ENCODE measurements at places on chromosomes 12 and 14.

- no peak for DNase-seq
Measured at GRCh38 chr14:93011650-93012325, 88.8 kb downstream of the CHGA start.

GRCh38 chr14:104541905-104542465, 37.6 kb upstream of the C14orf180 start:
- DNase-seq = no peak

DNA sequence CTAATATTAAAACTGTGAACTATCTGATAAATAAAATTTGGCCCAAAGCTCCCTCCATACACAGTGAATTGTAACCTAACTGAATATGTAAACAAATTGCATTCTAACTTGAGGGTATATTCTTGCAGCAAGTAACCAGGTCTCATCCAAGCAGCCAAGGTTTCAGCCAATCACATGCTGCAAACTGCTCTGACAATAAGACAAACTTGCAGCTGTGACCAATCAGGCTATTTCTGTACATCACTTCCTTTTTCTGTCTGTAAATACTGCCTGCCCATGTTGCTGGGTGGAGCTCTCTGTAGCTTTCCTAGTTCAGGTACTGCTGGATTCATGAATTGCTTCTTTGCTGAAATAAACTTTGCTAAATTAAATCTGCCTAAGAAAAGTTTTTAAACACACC, 499.0 kb downstream of the GALC start:
- no peak for DNase-seq

DNA sequence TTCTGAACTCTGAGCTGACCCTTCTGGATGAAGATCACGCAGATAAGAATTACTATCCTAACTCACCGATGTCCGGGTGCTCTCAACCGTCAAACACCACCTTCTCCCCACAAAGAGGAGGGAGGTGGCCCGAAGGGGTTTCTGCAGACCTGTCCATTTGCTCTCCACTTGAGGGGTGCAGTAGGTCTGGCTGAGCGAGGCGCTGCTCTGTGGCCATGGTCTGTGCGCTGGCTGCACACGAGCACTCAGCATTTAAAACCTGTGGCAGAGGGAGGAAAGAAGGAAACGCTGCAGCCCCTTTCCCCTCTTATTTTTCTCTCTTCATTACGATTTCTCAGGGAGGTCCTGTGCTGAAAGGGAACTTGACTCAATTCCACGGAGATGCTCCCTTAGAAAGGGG, 1.5 kb upstream of the HOXC13 start:
- no peak for DNase-seq

GRCh38 chr12:105399428-105400081, 69.1 kb downstream of the C12orf75 start:
- no peak for DNase-seq

DNA sequence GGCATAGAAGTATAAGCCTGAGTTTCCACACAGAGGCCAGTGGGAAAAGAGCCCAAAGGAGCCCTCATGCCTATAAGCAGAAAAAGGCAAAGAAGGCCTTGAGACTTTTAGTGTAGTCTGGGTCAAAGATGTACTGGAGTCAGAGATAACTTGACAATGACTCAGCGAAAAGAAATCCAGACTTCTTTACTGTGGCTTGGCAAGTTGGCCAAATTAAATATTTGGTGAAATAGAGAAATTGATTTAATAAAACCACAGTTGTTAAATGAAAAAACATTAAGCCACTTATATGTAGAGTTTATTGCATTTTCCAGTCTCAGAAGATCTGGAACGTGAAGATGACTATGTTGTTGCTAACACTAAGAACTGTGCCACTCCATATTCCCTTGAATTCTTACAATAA, 105.1 kb downstream of the TMTC3 start:
- no peak for DNase-seq

- DNase-seq = no peak
Measured at GRCh38 chr12:109566424-109566823, 6.9 kb downstream of the MMAB start.

DNA sequence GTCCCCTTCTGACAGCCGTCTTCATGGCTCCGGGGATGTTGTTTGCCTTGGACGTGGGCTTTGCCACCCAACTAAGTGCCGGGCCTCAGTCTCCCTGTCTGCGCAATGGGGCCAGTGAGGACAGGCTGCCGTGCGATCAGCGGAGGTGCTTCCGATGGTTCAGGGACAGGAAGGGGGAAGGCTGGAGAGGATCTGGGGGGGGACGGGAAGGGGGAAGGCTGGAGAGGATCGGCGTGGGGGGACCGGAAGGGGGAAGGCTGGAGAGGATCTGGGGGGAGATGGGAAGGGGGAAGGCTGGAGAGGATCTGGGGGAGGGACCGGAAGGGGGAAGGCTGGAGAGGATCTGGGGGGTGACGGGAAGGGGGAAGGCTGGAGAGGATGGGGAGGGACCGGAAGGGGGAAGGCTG, 3.4 kb downstream of the MMP17 start:
- DNase-seq = no peak

DNA sequence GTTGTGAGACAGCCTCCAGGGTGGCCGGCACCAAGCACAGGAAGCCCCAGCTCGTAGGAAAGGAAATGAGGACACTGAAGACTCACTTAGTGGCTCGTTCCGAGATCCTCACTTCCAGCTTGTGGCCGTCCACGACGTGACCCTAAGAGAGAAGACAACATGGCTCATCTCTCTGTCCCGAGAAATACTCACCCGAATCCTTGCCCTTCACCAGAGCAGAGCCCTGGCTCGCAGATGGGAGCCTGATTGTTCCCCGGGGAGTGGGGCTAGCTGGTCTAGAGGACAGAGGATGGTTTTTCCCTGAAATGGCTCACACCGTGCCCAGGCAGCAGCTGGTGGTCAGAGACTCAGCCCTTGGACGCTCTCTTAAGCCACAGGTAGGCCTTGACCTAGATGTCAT, 47.8 kb downstream of the RBM19 start:
- no peak for DNase-seq

DNA sequence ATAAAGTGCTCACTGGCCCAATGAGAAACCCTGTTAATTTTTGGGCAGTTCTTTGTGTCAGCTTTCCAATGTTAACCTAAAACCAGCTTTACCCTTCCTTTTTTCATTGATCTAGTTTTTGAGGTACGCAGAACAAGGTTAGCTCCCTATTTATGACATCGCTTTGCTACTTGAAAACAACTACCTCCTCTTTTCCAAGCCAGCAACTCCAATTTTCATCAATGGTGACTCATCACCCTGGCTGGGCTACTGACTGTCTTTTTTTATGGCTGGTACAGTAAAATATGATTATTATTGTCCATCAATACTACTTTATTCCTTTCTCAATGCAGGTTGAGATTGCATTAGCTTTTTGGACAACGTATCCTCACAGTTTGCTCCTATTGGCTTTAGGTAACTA, 22.5 kb upstream of the AKAP6 start:
- DNase-seq = no peak

DNA sequence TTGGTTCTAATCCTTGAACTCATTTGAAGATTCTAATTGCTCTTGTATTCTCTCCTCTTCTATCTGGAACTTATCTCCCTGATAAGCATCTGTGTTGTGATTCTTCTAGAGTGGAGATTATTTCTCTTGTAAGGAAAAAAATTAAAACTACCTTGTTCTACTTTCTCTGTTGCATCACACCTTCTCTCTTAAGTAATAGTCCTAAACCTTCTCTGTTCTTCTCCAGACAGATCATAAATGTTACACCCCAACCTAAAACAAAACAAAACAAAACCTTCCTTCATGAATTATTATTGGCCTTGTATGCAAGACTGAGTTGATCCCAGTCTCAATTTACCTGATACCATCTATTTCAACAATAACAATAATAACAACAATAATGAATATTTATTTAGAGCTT, 612.1 kb downstream of the DIO2 start:
- DNase-seq = no peak

DNA sequence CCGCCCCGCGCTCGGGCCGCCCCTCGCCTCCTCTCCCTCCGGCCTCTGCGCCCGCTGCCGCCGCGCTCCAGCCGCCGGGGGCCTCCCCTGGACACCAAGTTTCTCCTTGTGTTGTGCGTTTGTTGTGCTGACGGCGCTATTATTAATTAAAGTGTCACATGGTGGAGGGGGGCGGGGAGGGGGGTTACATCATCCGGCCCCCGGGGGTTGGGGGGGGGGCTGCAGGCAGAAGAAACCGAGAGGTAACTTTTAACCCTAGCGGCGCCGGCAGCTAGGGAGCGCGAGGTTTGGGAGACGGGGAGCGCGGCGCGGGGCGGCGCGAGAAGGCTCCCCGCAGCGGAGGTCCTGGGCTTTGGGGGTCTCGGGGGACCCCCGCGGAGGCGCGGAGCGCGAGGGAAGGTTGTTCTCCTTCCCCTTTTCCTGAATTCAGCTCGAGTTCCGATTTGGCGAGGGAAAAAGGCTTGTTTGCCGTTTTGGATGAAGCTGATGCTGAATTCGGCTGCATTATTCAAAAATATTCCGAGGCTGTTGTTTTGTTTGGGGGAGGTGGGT, at the start of gene HRK:
TSS of gene HRK (minus strand) at position 117 of the 552 bp plus-strand sequence. CDS start 134 bp downstream, outside the sequence.
- no peak for DNase-seq

GRCh38 chr14:45716572-45716971, 463.6 kb upstream of the MIS18BP1 start:
- DNase-seq = no peak

DNA sequence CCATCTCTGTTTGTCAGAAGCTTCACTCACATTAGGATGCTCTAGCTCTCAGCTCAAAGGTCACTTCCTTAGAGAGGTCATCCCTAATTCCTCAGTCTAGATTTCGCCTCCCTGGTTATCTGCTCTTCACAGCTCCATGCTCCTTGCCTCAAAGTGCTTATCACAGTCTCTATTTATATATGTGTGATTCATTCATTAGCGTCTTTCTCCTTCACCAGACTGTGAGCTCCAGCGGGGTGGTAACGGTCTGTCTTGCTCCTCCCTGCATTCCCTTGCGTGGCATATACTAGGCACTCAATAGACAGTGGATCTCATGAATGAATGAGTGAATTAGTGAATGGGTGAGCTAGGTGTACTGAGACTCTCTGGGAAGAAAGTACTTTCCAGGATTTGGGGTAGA, 6.9 kb downstream of the SYNDIG1L start:
- DNase-seq = no peak

DNA sequence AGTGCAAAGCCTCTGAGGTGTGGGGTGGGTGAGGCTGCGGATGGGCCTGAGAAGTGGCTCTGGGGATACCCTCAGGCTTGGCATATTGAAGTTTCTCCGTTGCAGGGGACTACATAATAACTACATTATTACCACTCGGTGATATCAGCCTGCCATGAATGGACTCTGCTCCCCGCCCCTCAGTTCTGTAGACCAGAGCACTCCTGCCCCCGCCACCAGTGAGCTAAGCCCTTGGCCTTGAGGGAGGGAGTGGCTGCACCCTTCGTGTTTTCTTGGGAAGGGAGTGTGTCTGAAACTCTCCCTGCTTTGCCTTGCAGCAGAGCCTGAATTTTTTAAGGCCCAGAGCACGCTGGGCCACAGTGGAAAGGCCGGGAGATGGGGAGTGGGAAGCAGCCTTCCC, 1.7 kb downstream of the ORAI1 start:
- DNase-seq = no peak

GRCh38 chr12:4203772-4204376, 69.7 kb upstream of the CCND2 start:
- DNase-seq = no peak

- DNase-seq = no peak
Measured at GRCh38 chr14:50759800-50760543, 71.0 kb downstream of the NIN start.

GRCh38 chr14:56514663-56515371, 64.8 kb upstream of the TMEM260 start:
- DNase-seq = no peak

- no peak for DNase-seq
Measured at GRCh38 chr12:26732005-26732908, 100.7 kb downstream of the ITPR2 start.

DNA sequence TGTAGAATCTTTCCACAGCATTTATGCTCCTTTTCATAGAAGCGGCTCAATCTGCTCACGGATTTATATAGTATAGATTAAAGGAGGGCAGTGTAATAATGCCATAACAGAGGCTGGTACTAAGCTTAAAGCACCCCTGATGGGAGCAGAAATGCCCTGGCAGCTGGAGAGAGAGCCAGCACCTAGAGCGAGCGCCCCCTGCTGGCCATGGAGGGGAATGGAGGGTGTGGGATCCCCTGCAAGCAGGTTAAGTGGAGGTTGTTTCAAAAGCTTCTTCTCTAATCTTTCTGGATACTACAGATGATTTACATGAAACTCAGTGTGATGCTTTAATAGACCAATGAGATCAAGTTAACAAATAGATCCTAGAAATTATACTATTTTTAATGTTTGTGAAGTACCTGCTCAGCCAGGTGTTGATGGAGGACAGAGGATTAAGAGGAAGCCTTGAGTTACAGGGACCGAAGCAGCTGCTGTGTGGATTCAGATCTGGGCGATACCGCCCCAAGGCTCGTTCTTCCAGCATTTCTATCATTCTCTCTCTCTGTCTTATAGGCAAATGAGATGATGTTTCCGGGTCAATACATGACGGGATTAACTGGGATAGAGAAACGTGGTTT, 1519.3 kb upstream of the TMEM132C start:
- no peak for DNase-seq

DNA sequence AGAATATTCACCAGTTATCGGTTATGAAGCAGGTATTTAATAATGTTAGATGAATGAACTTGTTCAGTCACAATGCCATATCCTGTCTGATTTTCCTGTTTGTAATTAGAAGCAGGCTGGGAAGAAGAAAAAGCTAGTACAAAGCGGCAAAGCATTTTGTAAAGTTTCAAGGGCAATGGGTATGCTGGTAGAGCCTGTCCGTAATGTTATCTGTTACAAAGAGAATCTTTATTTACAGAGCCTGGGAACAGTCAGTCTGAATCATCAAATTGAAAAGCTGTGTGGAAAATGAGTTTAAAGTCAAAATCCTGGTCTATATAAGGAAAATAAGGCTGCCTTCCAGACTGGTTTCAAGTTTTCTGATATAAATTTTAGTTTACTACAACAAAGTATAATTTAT, 40.5 kb downstream of the PARP11 start:
- DNase-seq = no peak

GRCh38 chr12:108182096-108182495, 53.0 kb downstream of the WSCD2 start:
- DNase-seq = no peak

DNA sequence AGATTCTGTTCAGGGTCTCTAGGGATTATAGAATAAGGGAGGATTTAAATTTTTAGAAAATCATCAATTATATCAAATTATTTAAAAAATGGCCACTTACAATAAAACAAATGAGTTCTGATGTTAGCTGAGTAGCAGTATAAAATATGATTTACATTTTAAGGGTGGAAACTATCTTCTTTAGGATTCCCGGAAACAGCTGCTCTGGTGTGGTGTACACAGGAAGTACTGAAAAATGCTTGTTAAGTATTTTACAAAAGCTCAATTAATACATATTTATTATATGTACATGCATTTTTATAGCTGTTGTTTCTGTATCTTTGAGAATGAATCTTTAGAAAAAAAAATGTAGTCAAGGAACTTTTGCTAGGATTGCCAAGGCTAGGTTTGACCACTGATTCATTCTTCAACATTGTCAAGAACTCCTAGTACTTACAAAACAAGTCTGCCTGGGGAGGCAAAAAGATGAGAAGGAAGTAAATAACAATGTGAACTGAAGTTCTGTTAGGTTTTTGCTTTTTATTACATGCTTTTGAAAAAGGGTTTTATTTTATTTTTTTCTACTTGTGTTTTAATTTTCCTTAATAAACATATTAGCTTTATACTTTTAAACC, 48.0 kb downstream of the ARF6 start:
- DNase-seq = no peak

All from breast epithelium (tissue), 4 donors.